Body of pancreas (tissue), 4 donors: ENCODE measurements at places on chromosomes 3 and 15. TPM values are rescaled to one million over a fixed set of nuclear protein-coding genes. Genes with fewer than 3 reads are reported as not detected.

Gene SPG21
- 46.4 TPM for total RNA-seq

Gene GOLGA8Q
- 1.3 TPM for total RNA-seq

DNA sequence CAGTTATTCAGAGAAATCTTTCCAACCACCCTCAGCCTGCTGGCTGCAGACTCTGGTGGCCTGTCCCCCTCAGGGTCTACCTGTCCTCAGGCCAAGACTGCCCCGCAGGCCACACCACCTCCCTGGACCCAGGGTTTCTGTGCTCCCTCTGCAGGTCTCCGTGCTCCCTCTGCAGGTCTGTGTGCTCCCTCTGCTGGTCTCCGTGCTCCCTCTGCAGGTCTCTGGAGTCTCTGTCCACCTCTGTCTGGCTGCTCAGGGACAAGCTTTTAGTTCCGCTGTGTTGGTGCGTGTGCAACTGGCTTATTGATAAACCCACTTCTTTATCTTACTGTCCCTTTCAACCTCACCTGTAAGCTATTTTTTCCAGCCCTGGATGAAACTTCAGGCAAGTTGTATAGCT, 30.1 kb downstream of the BDH1 start:
- DNase-seq = no peak

Gene FBXW12
- total RNA-seq = 23.7 TPM

DNA sequence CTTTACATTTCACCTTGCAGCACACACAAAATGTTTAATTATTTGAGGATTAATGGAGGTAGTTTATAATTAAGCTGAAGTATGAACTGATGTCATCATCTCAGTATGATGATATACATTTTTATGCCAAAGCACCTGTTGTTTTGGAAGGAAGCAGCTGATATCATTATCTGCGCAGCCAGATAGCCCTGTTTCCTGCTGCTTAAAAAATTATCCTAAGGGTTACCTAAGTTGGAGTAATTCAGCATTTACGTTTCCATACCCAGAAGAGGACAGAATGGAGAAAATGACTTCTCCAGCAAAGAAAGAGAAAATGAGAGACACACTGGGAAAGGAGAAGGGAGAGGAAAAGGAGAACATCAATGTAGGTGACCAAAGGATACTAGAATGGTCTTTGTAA, 370.3 kb upstream of the PLSCR5 start:
- no peak for DNase-seq

DNA sequence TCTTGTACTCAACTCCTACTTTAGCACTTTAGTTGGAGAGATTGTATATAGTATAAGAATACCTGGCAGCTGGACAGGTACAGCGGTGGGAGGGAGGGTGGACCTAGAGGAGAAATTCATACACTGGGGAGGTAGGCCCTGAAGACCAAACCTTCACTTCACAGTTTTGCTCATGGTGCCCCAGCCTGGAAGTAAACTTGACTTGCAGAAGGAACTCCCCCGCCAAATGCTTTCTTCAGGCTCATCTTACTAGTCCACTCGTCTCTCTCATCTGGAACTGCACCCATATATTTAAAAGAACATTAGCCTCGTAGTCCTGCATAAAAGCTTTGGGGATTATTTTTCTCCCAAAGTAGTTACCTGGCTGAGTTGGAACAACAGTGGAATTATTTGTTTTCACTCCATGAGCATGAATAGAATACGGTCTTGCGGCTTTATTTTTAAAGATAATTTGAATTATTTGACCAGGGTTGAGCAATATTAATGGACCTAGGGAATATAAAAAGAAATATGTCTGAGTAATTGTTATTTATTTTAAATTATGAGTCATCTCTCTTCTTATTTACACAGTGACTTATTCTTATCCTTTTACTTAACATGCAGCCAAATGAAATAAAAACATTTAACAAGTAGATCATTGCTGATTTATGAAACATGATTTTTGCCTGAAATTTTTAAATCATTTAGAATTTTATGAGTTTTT, 25.5 kb upstream of the CP start:
- DNase-seq = no peak

GRCh38 chr3:108065096-108065495, 25.7 kb downstream of the CD47 start:
- DNase-seq = no peak

Gene TLR9
- total RNA-seq = 0.26 TPM

- DNase-seq = no peak
Observed at GRCh38 chr15:68404056-68404798, 27.7 kb downstream of the ITGA11 start.

- peak; percentile 28 for DNase-seq
Observed at GRCh38 chr15:83983634-83984458, 251.7 kb upstream of the GOLGA6L4 start.
